Keratinocyte (primary cell): ENCODE measurements at places on chromosomes 16 and 17. TPM values are rescaled to one million over a fixed set of nuclear protein-coding genes. Genes with fewer than 3 reads are reported as not detected.

Gene KIF18B
- 0.99 to 8.1 TPM (median 5.1 TPM) in 3 replicates for polyA plus RNA-seq

Gene PRAC1
- not detected in 3 replicates for polyA plus RNA-seq

Gene PRR29
- polyA plus RNA-seq, result 0.01 TPM in 1 of 3 replicates, not detected in the others

Gene SCGB1C2
- not detected in 3 replicates for polyA plus RNA-seq

Gene CD300LG
- polyA plus RNA-seq, result not detected in 3 replicates

Gene CNGB1
- 0.07 to 0.22 TPM (median 0.08 TPM) in 3 replicates for polyA plus RNA-seq

Gene ACSM3
- 0.38 to 0.40 TPM (median 0.39 TPM) in 3 replicates for polyA plus RNA-seq

- DNase-seq, result no peak
Measured at GRCh38 chr17:55201308-55201932, 63.3 kb upstream of the HLF start.

- DNase-seq, result no peak
Measured at GRCh38 chr17:64775701-64776570, 113.8 kb upstream of the SMURF2 start.

- DNase-seq, result no peak
Measured at GRCh38 chr16:2473999-2474876, 689 bp upstream of the TBC1D24 start.

DNA sequence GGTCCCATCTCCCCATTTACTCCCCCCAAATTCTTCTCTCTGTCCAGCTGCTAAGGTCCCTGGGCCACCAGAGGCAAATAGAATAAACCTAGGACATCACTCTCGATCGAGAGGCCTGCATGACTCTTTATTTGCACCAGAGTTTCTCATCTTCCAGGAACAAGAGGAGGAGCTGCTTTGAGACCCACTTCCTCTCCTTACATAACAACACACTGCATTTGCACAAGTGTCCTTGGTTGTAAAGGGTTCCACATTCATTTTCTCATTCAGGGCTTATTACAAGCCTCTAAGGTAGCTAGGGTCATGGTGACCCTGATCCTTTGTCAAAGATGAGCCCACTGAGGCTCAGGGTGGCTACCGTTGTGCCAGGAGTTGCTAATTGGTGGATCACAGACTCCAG is 38.1 kb upstream of the RHOT1 start:
- DNase-seq, result no peak

GRCh38 chr17:15406081-15406480 is 61.3 kb downstream of the CDRT4 start:
- no peak for DNase-seq

DNA sequence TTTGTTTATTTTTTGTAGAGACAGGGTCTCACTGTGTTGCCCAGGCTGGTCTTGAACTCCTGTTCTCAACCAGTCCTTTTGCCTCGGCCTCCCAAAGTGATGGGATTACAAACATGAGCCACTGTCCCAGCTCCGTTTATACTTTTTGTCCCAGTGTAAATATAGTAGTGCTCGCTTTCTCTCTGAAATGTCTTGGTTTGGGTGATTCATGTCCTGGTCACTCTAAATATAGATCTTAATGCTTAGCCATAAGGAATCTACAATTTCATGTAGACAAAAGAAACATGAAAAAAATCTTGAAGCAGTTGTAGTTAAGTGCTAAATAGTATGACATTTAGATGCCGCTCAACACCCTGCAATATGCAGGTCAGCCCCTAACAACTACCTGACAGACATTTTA is 126.9 kb downstream of the KATNIP start:
- DNase-seq, result no peak

DNA sequence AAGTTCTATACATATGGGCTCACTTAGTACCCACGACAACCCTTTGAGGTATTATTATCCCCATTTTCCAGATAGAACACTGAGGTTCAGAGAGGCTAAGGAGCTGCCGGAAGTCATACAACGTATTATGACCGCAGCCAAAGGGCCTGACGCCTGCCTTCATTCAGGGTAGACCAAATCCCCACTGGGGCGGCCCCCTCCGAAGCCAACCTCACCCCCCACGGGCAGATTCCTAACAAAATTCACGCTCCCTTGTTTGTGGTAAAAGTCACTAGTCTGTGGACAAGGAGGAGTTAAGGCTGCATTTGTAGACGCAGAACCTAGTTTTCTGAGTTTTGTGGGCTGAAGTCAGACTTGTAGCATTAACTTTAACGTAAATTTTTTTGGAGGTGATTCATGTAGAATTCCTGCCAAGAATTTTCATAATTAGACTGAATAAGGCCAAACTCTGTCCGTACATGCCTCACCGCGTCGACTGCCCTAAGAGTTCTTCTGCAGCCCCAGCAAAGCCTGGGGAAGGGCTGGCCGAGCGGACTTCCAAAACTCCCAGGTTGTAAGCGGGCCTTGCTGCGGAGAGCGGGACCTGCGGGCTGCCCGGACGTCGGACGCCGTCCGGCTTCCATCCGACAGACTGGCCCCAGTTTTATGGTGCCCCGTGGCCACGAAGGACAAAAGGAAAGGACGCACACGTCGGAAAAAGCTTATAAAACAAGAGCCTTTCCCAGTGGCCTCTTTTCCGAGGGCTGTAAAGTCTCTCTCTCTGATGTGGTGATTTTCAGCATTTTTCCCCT is 75.7 kb downstream of the NXN start:
- DNase-seq, result peak; percentile 84

DNA sequence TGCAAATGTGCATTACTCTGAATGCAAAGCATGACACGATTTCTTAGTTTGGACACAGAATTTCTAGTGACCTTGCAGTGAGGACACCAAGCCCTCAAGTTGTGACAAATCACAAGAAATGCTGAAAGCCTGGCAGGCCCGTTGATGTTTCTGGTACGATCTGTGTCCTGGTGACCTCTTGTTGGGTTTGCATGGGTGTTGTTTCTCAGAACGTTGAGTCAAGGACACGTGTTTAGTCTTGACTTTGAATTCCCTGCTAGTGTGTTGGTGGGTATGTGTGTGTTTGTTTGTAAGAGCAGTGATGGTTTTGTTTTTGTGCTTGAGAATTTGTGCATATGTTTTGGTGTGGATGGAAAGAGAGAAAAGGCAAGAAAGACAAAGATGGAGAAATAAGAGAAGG is 37.8 kb upstream of the MAF start:
- no peak for DNase-seq

GRCh38 chr17:79102214-79102613 is 27.6 kb downstream of the ENGASE start:
- no peak for DNase-seq

DNA sequence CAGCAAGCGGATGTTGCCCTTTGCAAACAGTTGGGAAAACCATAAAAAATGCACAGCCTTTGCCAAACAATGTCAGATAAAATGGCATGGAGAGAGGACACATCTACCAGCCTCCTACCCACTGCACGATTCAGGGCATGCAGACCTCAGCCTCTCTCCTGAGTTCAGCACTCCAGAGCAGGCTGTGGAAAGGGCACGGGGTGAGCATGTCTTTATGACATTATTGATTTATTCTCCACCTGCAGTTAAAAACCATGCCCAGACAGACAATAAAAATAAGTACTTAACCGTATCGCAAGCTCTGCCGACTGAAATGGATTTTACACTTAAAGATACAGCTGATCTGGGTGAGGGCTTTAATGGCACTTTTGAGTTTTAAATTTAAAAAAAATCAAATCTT is 127.1 kb downstream of the MAF start:
- no peak for DNase-seq

- DNase-seq, result no peak
Measured at GRCh38 chr16:21070564-21070963, 80.1 kb downstream of the DNAH3 start.

DNA sequence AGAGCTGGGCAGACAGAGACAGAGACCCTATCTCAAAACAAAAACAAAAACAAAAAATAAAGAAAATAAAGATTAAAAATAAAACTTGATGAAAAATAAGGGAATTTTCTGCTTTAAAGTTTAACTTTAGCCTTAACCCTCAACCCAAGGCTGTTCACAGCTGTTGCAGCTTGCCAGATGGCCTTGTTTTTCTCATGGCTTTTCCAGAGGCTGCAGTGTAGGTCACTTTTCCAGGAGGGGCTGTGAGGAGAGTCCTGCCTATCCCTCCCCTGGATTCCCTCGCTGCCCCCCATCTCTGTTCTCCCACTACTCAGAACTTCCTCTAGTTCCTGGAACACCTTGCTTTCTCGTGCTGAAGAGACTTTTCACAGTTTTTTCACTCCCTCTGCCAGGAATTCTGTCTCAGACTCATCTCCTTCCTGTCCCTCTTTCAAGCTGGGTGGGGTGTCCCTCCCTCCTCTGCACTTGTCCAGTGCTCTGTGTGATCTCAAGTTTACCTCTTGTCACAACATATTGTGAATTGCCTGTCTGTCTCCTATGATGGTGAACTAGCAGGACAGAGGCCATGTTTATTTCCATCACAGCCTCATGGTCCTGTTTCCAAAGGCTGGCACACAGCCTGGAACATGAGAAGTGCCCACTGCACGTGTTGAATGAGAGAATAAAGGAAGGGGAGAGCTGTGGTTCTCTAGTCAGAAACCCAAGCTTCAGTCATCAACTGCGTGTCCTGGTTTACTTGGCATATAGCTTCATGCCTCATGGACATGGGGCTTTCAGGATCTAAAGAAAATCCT is 69.9 kb upstream of the MSI2 start:
- no peak for DNase-seq
